Right forelimb (tissue), 1 donor: ENCODE measurements at places on chromosomes 2 and 18.

GRCh38 chr2:191635333-191636234 lies 42.4 kb upstream of the NABP1 start:
- DNase-seq: no peak

- DNase-seq: no peak
These were observed 141.3 kb upstream of the AGAP1 start for GRCh38 chr2:235352541-235352940.

GRCh38 chr2:216777637-216778273 lies 82.1 kb downstream of the TNP1 start:
- no peak for DNase-seq

DNA sequence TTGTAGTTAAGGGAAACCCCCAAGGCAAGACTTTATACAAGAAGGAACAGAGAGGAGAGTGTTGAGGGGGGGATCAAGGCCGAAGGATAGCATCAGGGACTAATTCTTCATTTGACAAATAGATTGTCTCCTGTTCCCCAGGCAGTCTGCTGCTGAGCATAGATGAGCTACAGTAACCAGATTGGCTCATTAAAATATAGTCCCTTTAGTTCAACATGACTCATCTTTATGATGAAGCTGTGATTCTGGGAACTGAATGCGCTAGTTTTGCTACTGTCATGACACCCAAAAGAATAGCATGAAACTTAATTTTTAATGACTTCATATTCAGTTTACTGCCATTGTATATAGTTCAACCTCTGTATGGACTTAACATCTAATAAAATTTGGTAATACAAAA lies 35.5 kb downstream of the TMEFF2 start:
- DNase-seq: no peak

- no peak for DNase-seq
These were observed 49.5 kb downstream of the TGIF1 start for GRCh38 chr18:3499501-3499900.

DNA sequence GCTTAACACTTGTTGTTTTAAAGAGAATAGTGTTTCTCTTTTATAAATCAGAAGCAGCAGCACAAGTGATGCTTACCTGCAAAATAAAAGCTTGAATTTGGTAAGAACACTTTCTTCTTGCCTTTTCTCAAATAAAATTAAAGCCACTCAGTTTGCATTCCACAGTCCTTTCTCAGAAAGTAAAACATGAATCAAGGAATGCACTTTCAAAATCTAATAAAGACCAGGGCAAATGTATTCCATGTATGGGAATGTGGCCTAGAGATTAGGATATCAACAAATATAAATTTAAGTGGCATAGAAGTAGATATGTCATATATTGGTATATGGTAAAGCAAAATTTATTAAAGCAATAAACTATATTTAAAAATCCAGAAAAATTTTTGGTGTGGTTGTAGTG lies 352.8 kb downstream of the THSD7B start:
- DNase-seq: no peak

GRCh38 chr2:200483729-200484198 lies 26.1 kb downstream of the KCTD18 start:
- DNase-seq: no peak

- no peak for DNase-seq
These were observed 210.4 kb downstream of the SH3BP4 start for GRCh38 chr2:235162082-235162836.

- no peak for DNase-seq
These were observed 356.8 kb downstream of the SUCLG1 start for GRCh38 chr2:84102274-84102673.

DNA sequence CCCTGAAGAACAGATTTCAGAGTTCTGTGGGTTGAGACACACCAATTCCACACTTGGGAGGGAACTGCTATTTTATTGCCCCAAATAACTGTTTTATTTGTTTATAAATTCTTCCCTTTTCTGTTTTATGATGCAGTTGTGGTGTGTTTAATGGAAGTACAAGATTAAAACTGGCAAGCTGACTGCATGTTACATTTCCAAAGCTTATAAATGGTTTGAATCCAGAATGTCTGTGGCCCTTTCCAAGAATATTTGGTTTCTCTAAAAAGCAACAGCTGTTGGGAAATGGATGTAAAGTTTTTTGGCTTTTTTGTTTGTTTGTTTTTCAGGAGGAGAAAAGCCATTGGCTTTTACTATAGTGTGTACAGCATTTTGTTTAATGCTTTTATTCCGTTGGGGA lies 234.5 kb downstream of the MTX2 start:
- no peak for DNase-seq

- no peak for DNase-seq
These were observed 41.9 kb upstream of the C2orf66 start for GRCh38 chr2:196851088-196851487.
